ENCODE measurements at places on chromosomes 4 and X.

- no peak for DNase-seq
Measured at GRCh38 chr4:24195991-24196736, 306.3 kb upstream of the PPARGC1A start.

DNA sequence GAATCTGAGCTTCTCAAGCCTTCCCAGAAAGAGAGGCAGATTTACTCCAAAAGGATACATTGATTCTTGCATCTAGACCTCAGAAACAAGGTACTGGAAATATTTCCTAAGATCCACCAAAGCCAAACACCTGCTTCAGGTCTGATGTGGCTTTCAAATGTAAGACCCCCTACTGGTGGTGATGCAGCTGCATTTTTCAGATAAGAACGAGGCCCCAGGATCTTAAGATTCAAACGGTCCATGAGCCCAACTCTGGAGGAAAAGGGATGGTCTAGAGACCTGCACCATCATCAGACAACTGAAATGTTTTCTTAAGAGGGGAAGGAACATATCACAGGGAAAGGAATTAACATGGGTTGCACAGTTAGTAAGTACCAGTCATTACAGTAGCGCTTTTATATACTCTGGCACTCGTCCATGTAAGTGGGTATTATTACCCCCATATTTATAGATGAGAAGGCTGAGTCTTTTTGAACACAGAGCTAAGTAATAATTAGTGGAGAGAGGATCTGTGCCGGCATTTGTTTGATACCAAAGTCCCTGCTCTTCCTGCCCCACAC lies 73.7 kb downstream of the LEF1 start:
- DNase-seq = no peak

DNA sequence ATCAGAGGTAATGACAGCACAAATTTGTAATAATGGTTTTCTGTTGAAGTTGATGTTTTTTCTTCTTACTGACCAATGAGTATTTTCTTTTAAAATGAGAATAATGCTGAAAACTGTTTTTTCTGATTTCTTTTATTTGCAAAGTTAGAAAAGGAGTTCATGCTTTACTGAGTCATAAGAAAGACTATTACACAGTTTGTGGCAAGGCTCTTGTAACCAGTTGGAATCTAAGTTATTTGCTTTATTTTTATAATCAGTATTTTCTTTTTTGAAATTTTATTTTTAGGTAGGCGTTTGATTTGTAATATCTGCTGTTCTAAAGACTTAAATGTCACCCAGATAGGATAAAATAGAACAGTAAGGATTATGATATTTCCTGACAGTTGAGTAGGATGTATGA lies 25.5 kb downstream of the ANAPC4 start:
- no peak for DNase-seq

DNA sequence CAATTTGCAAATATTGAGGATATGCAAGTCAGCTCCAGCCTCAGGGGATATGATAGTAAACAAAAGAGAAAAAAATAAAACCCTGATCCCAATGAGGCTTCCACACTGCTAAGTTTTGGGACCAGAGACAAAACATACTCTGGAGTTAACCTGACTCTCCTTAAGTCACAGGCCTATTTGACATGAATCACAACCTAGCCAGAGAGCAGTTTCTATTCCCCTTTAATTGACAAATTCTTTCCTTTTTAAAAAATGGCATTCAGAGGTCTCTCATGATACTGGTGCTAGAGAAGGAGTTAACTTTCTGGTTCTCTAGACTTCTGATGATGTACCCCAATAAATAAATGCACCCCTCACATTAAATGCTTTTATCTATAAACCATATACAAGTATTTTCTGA lies 8.8 kb downstream of the ACSL1 start:
- no peak for DNase-seq

- no peak for DNase-seq
Measured at GRCh38 chr4:4693755-4694295, 152.0 kb upstream of the STX18 start.

DNA sequence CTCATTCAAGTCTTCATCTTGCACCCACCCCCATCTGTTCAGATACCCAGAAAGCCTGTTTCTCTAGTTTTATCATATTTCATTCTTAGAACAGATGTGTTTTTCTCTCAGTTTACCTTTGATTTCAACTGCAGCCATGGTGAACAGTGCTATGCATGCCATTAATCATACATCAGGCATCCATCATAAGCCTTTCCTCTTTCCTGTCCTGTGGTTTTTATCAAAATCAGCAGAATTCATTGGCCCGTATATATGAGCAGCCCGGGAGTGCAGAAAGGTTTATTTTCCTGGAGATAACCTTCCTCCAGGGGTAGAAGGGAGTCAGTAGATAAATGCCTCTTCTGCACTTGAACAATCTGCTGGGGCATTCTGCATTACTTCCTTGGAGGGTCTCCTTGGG lies 65.7 kb downstream of the IL21 start:
- DNase-seq = no peak

DNA sequence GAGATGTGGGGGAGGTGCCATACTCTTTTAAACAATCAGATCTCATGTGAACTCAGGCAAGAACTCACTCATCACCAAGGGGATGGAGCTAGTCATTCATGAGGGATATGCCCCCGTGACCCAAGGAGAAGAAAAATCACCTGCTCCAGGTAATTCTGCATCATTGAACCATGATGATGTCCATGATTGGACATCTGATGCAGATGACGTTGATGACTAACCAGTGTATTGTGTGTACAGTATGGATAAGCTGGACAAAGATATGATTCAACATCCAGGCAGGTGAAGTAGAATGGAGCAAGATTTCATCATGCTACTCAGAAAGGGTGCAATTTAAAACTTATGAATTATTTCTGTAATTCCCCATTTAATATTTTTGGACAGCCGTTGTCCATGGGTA lies 286.4 kb upstream of the SMIM31 start:
- DNase-seq = no peak

DNA sequence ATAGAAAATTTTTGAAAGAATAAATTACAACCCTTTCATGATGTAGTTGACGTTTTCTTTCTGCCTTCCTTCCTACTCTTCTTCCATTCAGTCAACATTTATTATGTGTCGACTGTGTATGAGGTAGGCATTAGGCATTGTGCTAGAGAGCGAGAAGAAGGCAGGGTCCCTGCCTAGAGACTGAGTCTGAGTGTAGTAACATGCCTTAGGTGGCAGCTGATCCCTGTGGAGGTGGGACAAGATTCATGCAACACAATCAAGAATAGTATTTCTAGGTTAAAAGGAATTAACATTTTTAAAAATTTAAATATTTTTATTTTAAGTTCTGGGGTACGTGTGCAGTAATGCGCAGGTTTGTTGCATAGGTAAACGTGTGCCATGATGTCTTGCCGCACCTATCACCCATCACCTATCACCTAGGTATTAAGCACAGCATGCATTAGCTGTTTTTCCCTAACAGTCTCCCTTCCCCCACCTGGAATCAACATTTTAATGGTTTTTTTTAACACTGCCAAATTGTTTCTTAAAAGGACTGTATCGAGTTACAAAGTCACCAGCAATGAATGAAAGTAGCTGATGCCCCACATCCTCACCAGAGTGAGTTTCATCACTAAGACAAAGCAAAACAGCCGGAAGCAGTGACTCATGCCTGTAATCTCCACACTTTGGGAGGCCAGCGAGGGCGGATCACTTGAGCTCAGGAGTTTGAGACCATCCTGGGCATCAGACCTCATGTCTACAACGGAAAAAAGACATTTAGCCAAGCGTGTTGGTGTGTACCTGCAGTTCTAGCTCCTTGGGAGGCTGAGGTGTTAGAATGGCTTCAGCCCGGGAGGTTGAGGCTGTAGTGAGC lies 84.0 kb downstream of the WWC2 start:
- DNase-seq = no peak

DNA sequence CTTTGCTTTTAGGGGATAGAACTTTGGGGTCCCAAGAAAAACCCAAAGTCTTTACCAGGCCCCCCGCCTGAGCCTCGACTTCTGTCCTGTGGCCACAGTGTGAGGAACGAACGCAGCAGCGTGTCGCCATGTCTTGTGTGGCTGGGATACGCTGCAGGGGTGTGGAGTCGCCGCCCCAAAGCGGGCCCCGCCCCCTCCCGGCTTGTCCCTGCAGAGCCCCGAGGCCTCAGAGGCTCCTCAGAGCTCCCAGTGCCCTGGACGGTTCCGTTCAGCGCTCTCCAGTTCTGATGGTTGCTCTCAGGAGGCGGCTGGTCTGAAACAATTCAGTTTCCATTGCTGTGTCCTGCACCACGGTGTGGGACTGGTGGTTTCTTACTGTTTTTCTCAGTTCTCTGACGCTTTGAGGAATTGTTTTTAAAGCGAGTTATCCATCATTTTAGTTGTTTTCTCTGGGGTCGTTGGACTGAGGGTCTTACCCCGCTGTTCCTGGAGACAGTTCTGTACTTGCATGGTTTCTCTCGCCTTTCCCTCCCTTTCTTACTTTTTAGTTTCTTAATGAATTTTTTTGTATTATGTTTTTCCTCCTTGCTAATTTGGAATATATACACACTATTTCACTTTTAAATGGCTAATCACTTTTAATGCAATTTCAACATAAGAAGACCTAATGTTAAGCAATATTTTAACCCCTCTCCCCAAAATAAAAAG lies 1.6 kb upstream of the IDUA start:
- no peak for DNase-seq
